ENCODE measurements at places on chromosomes 4 and X.

DNA sequence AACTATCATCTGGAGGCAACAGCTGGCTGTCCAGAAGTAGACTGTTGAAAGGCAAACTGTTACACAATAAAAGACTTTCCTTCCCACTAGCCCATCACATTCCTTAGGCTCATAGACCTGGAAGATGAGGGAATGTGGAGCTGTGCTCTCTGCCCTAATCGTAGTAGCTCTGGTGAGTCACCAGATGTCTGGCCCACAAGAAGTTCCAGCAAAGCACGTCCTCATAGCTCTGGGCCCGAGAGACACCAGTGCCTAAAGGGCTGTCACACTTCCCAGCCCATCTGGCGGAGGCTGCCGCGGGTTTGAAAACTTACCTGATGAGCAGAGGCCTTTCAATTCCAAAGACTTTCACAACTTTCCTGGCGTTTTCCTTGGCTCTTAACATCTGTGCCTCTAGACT, 81.7 kb upstream of the STOX2 start:
- no peak for DNase-seq

- DNase-seq = no peak
These were observed 258.5 kb upstream of the GIMD1 start for GRCh38 chr4:106627051-106627450.

DNA sequence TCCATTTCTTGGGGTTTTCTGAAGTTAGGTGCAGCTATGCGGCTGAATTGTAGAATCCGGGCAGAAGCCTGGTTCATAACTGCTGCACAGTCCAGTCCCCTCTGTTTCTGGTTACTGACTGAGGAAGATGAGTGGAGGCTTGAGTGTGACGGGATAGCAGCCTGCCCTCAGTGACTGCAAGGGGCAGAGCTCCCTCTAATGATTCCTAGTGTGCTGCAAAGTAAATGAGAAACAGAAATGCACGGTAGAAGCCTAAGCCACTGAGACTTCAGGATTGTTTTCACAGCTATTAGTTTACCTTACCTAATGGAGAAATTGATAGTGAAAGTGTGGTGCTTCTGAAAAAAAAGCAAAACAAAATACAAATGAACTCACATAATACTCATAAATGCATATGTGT, 189.2 kb downstream of the GPM6A start:
- no peak for DNase-seq

- DNase-seq = no peak
These were observed 172.5 kb downstream of the SH2D1A start for GRCh38 chrX:124518885-124519284.

- no peak for DNase-seq
These were observed 366.0 kb downstream of the BCOR start for GRCh38 chrX:39731735-39732134.

GRCh38 chr4:186723292-186724057, at the start of gene FAT1:
FAT1 (minus strand) TSS chr4:186723856; CDS start chr4:186709827, 14,029 bp downstream.
- peak; percentile 73 for DNase-seq

DNA sequence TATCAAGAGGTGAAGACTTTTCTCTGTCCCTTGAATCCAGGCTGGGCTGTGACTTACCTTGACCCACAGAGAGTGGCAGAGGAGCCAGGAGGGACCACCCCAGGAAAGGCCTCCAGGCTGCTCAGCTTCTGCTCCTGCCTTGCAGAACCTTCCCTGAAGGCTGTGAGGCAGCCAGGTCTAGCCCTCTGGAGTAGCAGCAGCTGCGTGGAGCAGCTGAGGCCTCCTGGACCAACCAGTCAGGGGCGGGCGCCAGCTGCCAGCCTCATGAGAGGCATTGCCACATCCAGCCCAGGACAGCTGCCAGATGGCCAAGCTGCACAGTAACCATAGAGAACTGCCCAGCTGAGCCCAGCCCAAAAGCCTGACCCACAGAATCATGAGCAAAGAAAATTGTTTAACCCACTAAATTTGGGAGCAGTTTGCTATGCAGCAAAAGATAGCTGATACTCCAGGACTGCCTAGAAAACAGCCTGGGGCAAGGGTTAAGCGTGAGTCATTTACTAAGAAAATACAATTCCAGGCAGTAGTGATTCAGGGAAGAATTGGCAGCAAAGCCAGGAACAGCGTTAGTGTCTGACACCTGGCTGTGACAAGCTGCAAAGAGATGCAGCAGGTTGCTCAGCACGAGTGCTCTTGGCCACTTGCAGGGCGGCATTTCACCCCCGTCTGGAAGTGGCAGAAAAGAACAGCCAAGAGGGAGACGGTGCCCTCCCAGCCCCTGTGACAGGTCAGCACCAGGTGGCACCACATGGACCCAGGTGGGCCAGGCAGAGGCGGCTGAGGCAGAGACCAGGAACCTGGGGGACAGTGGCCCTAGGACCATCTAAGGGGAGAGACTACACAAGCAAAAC, 14.7 kb upstream of the PDE6B start:
- no peak for DNase-seq

- no peak for DNase-seq
These were observed 78.5 kb downstream of the BTC start for GRCh38 chr4:74715706-74716435.

DNA sequence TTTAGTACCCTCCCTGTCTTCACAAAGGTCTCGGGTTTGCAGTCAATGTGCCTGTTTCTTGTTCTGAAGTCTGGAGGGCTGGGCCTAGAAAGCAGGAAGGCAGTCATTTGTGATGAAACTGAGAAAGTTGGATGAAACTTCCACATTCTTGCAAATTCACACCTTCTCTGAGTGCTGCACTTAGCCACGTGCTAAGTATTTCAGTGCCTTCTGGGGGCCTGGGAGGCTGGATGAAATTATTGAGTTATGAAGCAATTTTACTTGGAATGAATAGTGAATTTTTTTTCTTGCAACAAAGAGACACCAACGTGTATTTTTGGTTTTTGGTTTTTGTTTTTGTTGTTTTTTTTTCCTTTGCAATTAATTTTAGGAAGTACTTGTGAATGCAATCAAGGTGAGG, 71.2 kb downstream of the MSX1 start:
- no peak for DNase-seq

- no peak for DNase-seq
These were observed 74.7 kb downstream of the CHRNA9 start for GRCh38 chr4:40409835-40410234.

DNA sequence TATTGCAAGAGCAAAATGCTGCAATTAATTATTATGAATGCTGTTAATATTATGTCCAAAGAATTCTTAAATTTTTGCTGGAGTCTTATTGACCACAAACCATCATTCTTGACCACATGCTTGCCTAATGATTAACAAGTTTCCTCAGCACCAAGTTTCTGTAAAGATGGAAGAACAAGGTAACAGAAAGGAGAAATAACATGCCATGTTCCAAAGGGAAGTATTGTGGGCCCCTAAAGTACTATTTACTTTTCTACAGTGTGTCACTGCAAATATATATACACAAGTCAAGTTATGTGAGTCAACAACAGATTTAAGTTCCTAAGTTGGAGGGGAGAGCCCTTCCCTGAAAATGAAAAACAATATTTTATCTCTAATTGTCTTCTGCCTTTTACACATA, 20.6 kb downstream of the FAM47E start:
- no peak for DNase-seq

DNA sequence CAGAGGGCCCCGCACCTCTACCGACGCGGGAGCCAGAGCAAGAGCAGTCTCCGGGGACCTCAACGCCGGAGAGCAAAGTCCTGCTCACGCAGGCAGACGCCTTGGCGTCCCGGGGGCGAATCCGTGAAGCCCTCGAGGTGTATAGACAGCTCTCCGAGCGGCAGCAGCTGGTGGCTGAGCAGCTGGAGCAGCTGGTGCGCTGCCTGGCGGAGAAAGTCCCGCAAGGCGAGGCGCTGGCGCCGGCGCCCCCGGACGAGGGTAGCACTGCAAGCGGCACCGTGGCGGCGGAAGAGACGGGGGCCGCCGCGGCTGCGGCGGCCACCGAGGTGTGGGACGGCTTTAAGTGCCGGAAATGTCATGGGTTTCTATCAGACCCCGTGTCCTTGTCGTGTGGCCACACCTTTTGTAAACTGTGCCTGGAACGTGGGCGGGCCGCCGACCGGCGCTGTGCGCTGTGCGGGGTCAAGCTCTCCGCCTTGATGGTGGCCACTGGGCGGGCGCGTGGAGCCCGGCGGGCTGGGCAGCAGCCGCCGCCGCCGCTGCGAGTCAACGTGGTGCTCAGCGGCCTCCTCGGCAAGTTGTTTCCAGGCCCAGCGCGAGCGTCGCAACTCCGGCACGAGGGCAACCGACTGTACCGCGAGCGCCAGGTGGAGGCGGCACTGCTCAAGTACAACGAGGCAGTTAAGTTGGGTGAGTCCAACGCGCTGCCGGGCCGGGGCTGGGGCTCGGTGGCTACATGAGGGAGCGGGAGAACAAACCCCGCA, 672 bp downstream of the LONRF3 start:
- peak; percentile 30 for DNase-seq

DNA sequence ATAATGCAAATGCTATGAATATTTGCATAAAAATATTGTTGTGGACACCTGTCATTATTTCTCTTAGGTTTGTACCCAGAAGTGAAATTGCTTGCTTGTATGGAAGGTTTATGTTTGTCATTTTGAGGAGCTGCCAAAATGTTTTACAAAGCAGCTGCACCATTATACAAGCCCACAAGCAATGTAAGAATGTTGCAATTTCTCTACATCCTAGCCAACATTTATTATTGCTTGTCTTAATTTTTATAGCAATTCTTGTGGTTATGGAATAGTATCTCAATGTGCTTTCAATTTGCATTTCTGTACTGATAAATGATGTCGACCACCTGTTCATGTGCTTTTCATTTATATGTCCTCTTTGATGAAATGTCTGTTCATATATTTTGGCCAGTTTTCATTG, 18.7 kb upstream of the RBMX start:
- no peak for DNase-seq

GRCh38 chrX:78650906-78651437, 8.2 kb downstream of the RTL3 start:
- no peak for DNase-seq

- no peak for DNase-seq
These were observed 56.6 kb upstream of the MAB21L2 start for GRCh38 chr4:150525321-150525868.

DNA sequence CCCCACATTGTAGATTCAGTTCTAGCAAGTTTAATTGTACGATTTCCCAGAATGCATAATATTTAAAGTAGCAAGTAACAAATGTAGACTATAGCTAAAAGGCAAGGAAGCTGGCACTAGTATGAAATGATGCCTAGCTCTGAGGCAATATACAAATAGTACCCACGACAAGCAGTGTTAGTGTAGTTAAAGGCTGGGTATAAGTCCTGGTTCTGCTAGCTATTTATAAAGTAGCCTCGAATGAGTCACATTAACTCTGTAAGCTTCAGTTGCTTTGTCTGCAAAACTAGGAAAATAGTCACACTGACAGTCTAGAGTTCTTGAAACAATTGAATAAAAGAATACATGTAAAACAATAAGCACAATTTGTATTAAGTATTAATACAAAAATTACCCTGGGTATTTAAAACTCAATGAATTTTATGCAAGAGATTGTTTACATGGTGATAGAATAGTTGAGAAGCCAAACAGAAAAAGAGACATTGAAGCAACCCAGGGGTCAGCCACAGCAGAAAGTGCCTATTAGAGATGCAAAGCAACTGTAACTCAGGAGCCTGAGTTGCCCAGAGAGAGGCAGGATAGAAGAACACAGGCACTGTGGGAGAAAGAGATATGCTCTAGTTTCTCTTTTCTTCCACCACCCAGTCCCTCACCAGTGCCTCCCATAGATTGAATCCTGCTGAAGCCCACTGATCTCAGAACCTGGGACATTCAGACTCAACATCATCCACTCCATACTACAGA, 949.0 kb downstream of the C4orf33 start:
- DNase-seq = no peak

Data from uterus (tissue), 4 donors.